ENCODE measurements at places on chromosomes 7 and 10.

DNA sequence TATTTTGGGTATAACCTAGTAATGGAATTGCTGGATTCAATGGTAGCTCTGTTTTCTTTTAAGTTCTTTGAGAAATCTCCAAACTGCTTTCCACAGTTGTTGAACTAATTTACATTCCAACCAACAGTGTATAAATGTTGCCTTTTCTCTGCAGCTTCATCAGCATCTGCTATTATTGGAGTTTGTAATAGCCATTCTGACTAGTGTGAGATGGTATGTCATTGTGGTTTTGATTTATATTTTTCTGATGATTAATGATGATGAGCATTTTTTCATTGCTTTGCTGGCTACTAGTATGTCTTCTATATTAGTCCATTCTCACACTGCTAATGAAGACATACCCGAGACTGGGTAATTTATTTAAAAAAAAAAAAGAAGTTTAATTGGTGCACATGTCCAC lies 248.6 kb upstream of the MAGI2 start:
- no peak for DNase-seq

DNA sequence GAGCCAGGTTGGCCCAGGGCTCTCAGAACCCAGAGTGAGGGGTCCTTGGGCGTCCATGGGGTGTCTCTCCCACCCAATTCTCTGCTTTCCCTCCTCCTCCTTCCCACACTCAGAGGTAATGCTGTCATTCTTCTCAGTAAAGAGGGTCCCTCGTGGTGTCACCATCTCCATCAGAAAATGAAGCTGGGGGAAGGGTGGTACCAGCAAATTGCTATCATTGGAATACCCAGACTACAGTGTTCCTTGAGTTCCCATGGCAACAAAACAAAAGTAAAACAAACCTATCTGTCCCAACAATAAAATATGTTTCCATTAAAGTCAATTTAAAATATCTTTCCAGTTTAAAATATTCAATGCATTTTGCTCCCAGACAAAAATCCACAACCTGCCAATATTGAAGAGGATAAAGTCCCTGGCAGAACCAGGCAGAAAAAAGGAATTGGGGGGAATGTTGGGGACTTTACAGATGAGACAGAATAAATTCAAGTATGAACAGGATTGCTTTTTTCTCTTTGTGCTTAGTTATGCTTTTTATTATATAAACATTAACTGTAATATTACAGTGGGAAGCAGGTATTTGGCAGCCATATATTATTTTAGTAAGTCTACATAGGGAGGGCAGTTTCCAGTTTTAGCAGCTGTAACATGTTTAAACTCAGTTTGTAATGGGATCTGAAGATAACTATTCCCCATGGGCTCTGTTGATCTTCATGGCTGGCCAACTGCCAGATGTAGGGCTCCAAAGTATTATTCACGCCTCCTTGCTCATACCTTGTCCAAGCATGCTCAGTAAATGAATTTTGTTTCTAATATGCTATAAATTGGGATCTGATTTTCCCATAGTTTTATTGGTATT lies 182.1 kb downstream of the ARID5B start:
- DNase-seq, result no peak

GRCh38 chr10:24385776-24386175 lies 176.8 kb downstream of the KIAA1217 start:
- DNase-seq, result no peak

DNA sequence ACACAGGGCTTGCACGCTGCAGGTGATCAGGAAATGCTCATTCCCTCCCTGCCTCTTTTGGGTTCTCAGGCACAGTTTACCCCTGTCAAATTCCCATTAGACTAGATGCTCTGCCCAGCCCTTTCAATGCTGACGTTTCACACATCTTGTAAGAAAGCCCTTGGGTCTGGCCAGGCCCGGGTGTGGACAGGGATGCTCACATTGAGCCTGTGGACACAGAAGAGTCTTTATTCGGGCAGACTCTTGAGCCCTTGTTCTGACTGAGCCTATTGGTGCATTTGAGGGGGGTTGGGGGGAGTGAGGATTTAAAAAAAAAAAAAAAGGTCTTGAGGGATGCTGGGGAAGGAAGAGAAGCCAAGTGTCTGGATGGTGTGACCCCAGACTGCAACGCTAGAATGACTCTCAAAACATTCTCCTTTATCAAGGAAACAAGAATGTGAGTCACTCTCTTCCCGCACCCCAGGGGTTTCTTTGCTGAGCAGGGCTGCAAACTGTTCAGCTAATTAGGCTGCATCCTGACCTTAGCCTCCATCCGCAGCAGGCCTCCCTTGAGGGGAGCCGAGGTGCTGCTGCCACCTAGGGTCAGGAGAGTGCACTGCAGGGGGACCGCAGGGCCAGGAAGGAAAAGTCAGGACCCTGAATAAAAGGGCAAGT lies 53.6 kb upstream of the TMEM72 start:
- DNase-seq, result no peak

GRCh38 chr7:156155988-156156733 lies 343.9 kb upstream of the SHH start:
- no peak for DNase-seq

- DNase-seq, result no peak
Measured at GRCh38 chr10:2658780-2659179, 408.6 kb upstream of the PFKP start.

- no peak for DNase-seq
Measured at GRCh38 chr7:117381362-117381761, 45.9 kb downstream of the ASZ1 start.

GRCh38 chr7:105210721-105211205 lies 178.0 kb downstream of the SRPK2 start:
- DNase-seq, result no peak

DNA sequence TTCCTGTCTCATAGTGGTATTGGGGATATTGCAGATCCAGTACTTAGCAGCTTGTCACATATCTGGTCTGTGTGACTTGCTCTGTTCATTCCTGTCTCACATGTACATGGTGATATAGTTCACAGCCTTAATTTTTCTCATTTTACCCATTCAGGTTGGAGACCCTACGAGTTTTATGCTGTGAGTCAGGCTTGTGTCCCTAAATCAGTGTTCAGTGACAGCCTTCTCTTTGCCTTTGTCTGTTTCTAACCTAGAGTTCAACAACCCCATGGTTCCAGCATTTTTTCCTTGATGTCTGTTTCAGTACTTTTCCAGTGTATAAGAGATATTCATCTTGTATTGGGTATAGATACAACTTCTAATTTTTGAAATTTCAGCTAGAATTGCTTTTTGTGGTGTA lies 1016.2 kb downstream of the LRMDA start:
- no peak for DNase-seq

DNA sequence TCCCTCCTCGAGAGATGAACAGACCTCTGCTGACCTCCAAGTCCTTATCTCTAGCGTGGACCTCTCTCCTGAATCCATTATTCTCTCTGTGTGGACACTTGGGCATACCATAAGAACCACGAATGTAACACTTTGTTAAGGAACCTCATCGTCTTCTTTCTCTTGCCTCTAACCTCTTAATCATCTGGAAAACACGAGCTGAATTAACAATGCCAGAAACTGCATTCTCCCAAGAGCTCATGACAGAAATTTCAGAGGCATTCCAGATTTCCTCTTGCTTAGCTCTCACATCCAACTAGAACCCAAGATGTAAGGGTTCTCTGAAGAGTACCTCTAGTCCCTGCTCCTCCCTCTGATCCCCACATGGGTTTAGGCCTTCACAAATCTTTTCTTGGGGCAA lies 101.5 kb downstream of the TRIL start:
- no peak for DNase-seq

DNA sequence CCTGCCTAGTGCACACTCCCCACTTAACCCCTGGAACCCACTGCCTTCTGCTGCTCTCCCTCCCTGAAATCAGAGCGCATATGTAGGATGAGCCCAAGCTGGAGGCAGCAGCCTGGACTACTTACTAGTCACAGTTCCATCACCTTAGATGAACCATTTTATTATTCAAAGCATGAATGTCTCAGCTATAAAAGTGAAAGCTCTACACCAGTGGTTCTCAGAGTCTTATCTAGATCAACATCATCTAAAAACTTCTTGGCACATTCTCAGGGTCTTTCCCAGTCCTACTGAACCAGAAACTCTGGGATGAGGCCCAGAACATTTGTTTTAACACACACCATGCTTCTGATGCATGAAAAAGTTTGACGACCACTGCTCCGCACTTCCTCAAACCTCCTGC lies 100.3 kb upstream of the ANK3 start:
- DNase-seq, result no peak

- no peak for DNase-seq
Measured at GRCh38 chr10:120077707-120078492, 185.4 kb downstream of the SEC23IP start.

DNA sequence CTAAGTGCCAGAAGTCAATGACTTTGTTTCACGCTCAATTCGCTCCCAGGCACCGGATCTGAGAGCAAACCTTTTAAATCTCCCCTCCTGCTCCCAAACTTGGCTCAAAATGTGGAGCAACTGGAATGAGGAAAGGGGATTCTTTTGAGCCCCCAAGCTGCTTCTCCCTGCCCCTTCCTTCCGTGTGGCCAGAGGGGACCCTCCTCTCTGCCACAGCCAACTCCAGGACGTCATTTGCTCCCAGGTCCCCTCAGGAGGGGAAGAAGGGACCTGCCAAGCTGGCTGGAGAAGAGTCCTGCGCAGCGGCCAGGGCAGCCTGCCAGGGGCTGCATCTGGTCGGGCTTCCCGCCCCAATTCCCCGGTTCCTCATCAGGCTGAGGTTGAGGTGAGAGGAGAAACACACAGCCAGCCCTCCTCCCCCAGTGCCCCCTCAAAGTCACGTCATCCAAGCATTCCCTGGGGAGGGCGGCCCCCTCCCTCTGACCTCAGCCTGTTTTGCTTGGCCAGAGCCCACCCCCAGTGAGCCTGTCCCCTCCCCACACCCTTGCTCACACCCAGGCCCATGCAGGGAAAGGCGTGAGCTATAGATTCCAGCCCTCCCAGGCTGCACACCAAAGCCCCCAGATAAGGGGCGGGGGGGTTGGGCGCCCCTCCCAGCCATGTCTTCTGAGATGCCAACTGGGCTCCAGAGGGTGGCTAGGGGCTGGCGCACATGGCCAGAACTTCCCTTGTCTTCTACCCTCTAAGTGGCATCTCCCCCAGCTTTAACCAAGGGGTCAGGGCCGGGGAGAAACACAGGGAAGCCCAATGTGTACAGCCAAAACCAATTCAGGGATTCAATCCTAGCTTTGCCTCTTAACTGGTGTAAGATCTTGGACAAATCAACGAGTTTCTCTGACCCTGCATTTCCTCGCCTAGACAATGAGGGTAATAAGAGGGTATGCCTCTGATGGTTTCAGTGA lies 35.0 kb downstream of the SH3PXD2A start:
- no peak for DNase-seq

GRCh38 chr10:11876324-11876723 lies 53.2 kb downstream of the PROSER2 start:
- no peak for DNase-seq

DNA sequence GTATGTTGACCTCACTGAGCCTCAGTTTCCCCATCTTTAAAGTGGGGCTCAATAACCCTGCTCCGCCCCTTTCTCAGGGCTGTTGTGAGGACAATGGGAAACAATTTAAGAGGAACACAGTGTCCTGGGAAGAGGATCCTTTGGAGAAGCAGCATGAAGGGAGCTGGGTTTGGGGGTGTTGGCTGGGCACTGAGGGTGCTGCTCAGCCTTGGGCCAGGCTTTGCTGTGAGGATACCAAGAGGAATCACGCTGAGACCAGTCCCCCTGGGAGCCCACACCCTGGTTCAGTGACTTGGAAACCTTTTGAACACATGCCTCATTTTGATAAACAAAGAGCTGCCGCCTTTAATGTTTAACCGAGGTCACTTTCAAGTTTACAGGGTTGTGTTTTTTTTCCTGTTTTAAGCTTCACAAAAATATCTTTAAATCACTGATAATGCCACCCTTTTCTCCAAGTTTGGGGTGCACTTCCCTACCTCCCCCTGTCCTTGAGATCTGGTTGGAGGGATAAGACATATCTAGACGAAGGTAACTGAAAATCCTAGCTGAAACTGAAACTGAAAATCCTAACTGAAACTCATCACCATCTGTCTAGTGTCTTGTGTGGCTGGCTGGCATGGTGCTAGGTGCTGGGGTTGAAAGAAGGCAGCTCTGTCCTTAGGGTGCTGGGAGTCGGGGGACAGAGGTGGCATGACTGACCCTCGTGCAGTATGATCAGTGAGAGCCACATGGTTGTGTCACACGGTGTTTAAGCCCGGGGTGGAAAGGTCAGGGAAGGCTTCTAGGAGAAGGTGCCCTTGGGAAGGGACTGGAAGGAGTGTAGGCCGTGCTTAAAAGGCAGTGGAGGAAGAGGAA lies 27.7 kb downstream of the ZNF775 start:
- peak; percentile 58 for DNase-seq

- no peak for DNase-seq
Measured at GRCh38 chr10:36446881-36447280, 678.5 kb upstream of the ANKRD30A start.

DNA sequence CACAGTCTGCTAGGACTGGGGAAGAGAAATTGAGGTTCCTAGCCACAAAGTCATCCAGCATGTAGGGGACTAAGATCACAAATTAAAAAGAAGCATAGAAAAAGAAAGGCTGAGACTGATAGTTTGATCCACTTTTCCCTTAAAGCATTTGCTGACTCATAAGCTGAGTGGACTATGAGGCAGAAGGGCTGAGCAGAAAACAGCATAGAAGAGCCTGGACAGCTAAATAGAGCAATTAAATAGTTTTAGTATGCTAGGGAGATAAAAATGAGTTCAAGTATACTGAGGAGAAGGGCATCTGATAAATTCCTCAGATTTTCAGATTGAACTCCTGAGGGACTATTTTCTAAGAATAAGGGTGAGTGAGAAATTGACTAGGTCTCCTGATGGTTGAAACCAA lies 155.9 kb upstream of the EGR2 start:
- no peak for DNase-seq

DNA sequence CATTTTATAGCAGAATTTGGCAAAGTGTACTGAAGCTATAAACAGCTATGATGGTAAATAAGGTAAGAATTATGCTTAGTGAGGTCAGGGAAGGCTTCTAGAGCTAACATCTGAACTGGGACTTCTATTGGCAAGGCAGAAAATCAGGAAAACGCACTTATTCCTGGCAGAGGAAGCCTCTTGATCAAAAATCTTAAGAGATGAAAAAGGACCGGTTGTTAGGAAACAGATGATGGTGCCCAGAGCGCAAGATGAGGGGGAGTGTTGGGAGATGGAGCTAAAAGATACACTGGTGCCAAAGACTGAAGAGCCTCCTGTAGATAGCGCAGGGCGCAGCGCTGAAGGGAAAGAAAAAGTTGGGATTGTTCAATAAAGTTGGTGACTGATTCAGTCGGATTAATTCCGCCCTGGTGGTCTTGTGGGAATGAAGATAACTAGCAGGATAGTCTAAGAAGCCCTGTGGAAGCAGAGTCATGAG lies 550 bp upstream of the CALU start:
- DNase-seq, result no peak

All from thymus (tissue), 14 donors.